Astrocyte of the spinal cord (primary cell): ENCODE measurements at places on chromosomes 1 and 21.

DNA sequence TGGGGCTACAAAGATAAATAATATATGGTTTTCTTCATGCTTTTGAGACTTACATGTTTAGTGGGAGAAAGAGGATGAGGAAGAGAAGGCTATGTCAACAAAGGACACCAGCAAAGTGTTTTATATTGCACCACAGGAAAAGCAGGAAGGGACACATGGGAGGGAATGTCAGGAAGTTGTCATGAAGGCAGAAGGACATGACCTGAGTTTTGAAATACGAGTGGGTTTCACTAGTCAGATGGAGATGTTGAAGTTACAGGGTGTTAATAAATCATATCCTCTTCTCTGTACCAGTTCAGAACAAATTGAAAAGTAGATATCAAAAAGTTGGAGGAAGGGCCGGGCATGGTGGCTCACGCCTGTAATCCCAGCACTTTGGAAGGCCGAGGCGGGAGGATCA lies 18.2 kb upstream of the AGO1 start:
- DNase-seq, result no peak

DNA sequence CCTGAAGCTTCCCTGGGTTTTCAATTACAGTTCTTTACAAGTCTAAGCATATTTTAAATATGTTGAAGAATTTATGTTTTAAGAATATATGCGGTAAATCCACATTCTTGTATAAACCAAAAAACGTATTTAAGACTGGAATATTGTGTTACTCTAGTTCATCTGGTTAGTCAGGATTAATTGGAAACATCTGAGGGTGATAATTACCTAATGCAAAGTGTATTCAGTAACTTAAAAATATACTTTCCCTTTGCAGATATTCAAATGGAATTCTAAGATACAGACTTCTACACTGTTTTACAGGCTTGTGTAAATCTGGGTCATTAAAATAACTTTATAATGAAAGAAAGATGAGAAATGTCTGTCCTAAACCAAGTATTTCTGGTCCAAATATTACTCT lies 302.0 kb downstream of the VAV3 start:
- no peak for DNase-seq

GRCh38 chr1:23481026-23481597 lies 2.9 kb downstream of the ASAP3 start:
- DNase-seq, result no peak

- no peak for DNase-seq
Measured at GRCh38 chr21:35730325-35730724, 330.0 kb downstream of the SETD4 start.

GRCh38 chr1:18890706-18891425 lies 11.5 kb downstream of the ALDH4A1 start:
- peak; percentile 57 for DNase-seq

DNA sequence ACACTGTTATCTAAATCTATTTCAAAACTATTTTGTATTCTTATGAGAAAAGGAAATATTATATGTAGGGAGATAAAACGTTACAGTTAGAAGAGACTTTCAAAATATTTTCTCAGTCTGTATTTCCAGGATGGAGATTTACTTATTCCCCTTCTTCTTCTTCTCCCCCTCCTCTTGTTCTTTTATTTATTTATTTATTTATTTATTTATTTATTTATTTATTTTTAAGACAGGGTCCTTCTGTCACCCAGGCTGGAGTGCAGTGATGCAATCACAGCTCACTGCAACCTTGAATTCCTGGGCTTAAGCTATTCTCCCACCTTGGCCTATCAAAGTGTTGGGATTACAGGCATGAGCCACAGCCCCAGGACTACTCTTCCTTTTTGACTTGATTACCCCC lies 2.8 kb upstream of the RPF1 start:
- no peak for DNase-seq

- no peak for DNase-seq
Measured at GRCh38 chr1:3547055-3548005, 64.0 kb downstream of the MEGF6 start.

GRCh38 chr1:24748191-24749121 lies 3.2 kb downstream of the CLIC4 start:
- no peak for DNase-seq
